ENCODE measurements at places on chromosomes 5 and 9.

GRCh38 chr9:137158625-137159024, 11.2 kb downstream of the LRRC26 start:
- DNase-seq, result no peak

DNA sequence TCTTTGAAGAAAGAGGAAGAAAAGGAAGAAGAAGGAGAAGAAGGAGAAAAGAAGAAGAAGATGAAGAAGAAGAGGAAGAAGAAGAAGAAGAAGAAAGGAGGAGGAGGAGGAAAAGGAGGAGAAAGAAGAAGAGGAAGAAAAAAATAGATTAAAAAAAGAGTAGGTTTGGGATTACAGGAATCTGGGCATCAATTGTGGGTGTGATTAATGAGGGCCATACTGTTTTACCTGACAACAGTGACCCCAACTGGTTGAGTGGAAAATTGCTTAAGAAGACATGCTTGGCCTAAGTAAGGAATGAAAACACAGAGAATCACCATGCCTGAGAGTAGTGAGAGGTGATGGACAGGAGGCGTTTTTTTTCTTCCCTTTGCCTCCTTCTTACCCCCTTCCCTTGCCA, 114.6 kb downstream of the FAM170A start:
- DNase-seq, result peak; percentile 55

GRCh38 chr5:168766426-168766700, 187.2 kb upstream of the PANK3 start:
- DNase-seq, result no peak

GRCh38 chr5:179234563-179235135, 110.6 kb downstream of the ADAMTS2 start:
- no peak for DNase-seq

- DNase-seq, result no peak
Measured at GRCh38 chr9:123678038-123678877, 251.7 kb downstream of the DENND1A start.

DNA sequence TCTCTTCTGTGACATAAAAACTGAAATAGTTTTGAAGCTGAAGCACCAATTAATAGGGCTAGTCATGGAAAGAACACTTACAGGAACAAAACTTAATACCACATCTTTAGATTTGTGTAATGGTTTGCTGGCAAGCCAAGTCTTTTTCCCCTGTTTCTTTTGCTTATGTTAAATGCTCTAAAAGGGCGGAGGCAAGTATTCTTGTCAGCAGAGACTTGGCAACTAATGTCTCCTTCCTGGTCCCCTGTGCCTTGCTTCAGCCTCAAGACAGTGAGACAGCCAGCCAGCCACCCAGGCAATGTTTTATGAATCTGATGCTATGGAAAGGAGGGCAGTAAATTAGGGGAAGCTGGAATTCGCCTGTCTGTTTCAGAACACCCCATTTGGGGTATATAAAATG, 45.7 kb downstream of the PRRC1 start:
- no peak for DNase-seq

- no peak for DNase-seq
Measured at GRCh38 chr9:136482046-136482792, 621 bp downstream of the SEC16A start.

DNA sequence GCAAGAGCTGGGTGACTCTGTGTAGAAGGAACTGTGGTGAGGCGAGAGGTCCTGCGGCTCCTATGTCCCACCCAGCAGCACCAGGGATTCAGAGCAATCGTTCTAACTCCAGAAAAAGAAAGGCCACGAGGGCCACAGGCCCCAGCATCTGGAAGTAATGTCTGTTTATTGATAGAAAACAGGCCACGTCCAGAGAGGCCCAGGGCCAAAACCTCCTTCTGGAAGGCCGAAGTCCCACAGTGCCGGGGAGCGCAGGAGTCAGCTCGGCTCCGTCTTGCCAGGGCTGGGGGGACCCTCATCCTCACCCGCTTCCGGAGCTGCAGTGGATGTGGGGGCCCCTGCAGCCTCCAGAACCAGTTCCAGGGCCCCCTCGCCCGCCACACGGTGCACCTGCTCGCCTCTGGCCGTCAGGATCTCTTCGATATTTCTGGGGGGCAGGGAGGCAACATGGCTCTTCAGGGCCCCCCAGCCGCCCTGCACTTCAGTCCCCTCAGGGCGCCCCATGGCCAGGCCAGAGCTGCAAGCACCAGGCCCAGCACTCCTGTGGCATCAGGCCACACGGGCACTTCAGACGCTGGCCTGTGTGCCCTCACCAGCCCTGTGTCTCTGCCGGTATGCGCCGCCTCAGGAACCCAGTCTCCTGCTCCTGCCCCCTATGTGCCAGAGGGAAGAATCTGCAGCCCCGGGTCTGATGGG, 1.6 kb downstream of the DNLZ start:
- DNase-seq, result no peak
